ENCODE measurements at places on chromosomes 1 and 21. TPM values are rescaled to one million over a fixed set of nuclear protein-coding genes. Genes with fewer than 3 reads are reported as not detected.

Gene C2CD2
- total RNA-seq: 8.2 TPM

Gene SPRR2B
- not detected for total RNA-seq

Gene LCE3E
- total RNA-seq: not detected

Gene PRDM16
- total RNA-seq: 0.31 TPM

Gene HSD11B1
- total RNA-seq: 0.12 TPM

Gene ELOVL1
- 137 TPM for total RNA-seq

Gene SMPDL3B
- total RNA-seq: 1.1 TPM

Gene RAB25
- total RNA-seq: not detected

Gene SIM2
- total RNA-seq: 9.2 TPM

Gene FUCA1
- total RNA-seq: 10.6 TPM

Gene LAMC1
- total RNA-seq: 126 TPM

Gene C1orf141
- not detected for total RNA-seq

Gene CYP2J2
- not detected for total RNA-seq

Gene IL23R
- total RNA-seq: not detected

Gene FAM167B
- 0.59 TPM for total RNA-seq

Gene XCL1
- total RNA-seq: not detected

Gene AMPD1
- not detected for total RNA-seq

Gene FBLIM1
- 31.1 TPM for total RNA-seq

Gene HSD3B1
- not detected for total RNA-seq

Gene C1orf87
- total RNA-seq: not detected

Gene FCRL1
- not detected for total RNA-seq

Gene LCE1F
- not detected for total RNA-seq

Gene THEMIS2
- total RNA-seq: 0.65 TPM

Gene CACNA1S
- total RNA-seq: not detected

Gene USH2A
- total RNA-seq: not detected

Gene ADAMTS5
- not detected for total RNA-seq

Gene LEFTY2
- not detected for total RNA-seq

Gene NIBAN1
- total RNA-seq: 1.1 TPM

Gene TARDBP
- 222 TPM for total RNA-seq

Gene LRRC3
- total RNA-seq: 2.4 TPM

Gene BARHL2
- total RNA-seq: not detected

Gene CYP4A11
- total RNA-seq: not detected

Gene KCNQ4
- 0.28 TPM for total RNA-seq

Gene FMO2
- not detected for total RNA-seq

Gene TACSTD2
- not detected for total RNA-seq

Gene SLC16A4
- total RNA-seq: 33.4 TPM

Gene SLC35D1
- 6.4 TPM for total RNA-seq

All from A549 treated with ZK216348 at 1 μM for 4 hours (cell line).